ENCODE measurements at places on chromosomes 12 and 14.

DNA sequence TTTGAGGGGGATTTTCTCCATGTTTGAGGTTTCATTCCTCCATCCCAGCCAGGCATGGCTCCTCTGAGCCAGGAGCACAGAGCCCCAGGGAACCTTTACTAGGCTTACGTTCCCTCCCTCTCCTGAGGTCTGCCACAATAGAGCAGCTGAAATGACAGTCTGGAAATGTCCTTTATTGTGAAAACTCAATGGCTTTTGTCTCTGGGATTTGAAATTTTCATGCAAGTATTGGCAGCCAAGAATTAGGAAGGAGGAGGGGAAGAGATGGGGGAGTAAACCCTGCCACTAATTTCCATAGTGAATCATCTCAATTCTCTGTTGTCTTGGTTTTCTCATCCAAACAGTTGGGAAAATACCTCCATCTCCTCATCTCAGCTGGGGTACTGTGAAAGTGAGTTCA is 2.6 kb upstream of the PLEKHG3 start:
- H3K36me3 ChIP-seq, result peaks cover 31% of the 10 kb centered on the region
- H3K4me3 ChIP-seq, result no peak overlapping the region
- DNase-seq, result no peak
- peaks cover 31% of the 10 kb centered on the region for H3K4me1 ChIP-seq
- no peak overlapping the region for H3K27ac ChIP-seq

GRCh38 chr12:42237853-42238239 is 202 bp downstream of the YAF2 start:
- no peaks in the 10 kb centered on the region for H3K27me3 ChIP-seq
- peaks cover 9% of the 10 kb centered on the region for H3K4me1 ChIP-seq
- no peak for DNase-seq
- peak overlapping the region; percentile 92 for H3K4me3 ChIP-seq
- H3K36me3 ChIP-seq, result peaks cover 28% of the 10 kb centered on the region
- no peak overlapping the region for H3K27ac ChIP-seq

GRCh38 chr14:64561631-64562030 is 11.9 kb downstream of the PPP1R36 start:
- no peak overlapping the region for H3K27ac ChIP-seq

- H3K27ac ChIP-seq, result no peak overlapping the region
- H3K27me3 ChIP-seq, result no peaks in the 10 kb centered on the region
- no peaks in the 10 kb centered on the region for H3K36me3 ChIP-seq
- H3K4me3 ChIP-seq, result no peak overlapping the region
- H3K4me1 ChIP-seq, result no peaks in the 10 kb centered on the region
These were observed 114.4 kb upstream of the NTF3 start for GRCh38 chr12:5317556-5317955.

DNA sequence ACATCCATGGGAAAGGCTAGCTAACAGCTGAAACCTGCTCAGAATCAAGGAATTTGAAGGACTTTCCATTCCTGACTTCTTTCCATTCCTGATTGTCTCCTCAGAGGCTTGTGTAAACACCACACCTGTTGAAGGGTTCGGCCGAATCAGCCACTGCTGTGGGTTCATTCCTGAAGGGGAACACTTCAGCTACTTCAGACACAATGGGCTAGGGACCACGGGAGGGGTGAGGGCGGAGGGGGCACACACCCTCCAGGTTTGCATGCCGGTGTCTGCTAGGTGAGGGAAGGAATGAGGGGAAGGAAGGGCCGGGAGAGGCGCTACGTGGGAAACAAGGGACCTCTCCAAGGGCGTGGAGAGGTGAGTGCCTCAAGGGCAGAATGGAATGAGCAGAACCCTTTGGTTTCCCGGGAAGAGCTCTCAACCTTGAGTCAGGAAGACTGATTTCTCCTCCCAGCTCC is 1.3 kb downstream of the GPRC5A start:
- peaks cover 85% of the 10 kb centered on the region for H3K36me3 ChIP-seq

GRCh38 chr12:14892726-14893505 is 7.3 kb upstream of the MGP start:
- peaks cover 8% of the 10 kb centered on the region for H3K4me1 ChIP-seq
- DNase-seq, result no peak
- no peaks in the 10 kb centered on the region for H3K27me3 ChIP-seq
- no peak overlapping the region for H3K4me3 ChIP-seq

GRCh38 chr14:61973981-61974380 is 211.8 kb downstream of the SNAPC1 start:
- no peak for DNase-seq
- no peaks in the 10 kb centered on the region for H3K36me3 ChIP-seq
- H3K4me3 ChIP-seq, result no peak overlapping the region
- H3K27ac ChIP-seq, result no peak overlapping the region
- no peaks in the 10 kb centered on the region for H3K4me1 ChIP-seq
